ENCODE measurements at places on chromosomes 4 and X. TPM values are rescaled to one million over a fixed set of nuclear protein-coding genes. Genes with fewer than 3 reads are reported as not detected.

The TMEM185A gene
- 42.2 TPM for total RNA-seq

The RNF150 gene
- 68.0 TPM for total RNA-seq

The DCHS2 gene
- total RNA-seq, result not detected

The AGA gene
- 6.4 TPM for total RNA-seq

The FRMD7 gene
- 0.14 TPM for total RNA-seq

The SH3D19 gene
- 121 TPM for total RNA-seq

The MAGEE2 gene
- 0.08 TPM for total RNA-seq

The OPRPN gene
- total RNA-seq, result not detected

The CT45A3 gene
- total RNA-seq, result not detected

The RBM47 gene
- total RNA-seq, result 2.7 TPM

The SPANXN4 gene
- not detected for total RNA-seq

The MAPK10 gene
- total RNA-seq, result 4.0 TPM

The GUCY1A1 gene
- total RNA-seq, result 43.0 TPM

The ZNF711 gene
- 1.7 TPM for total RNA-seq

The PRPS2 gene
- 3.7 TPM for total RNA-seq

The CT45A2 gene
- not detected for total RNA-seq

The GNRHR gene
- not detected for total RNA-seq

The XAGE2 gene
- total RNA-seq, result not detected

The FANCB gene
- 0.66 TPM for total RNA-seq
